ENCODE measurements at places on chromosomes 7 and 10.

DNA sequence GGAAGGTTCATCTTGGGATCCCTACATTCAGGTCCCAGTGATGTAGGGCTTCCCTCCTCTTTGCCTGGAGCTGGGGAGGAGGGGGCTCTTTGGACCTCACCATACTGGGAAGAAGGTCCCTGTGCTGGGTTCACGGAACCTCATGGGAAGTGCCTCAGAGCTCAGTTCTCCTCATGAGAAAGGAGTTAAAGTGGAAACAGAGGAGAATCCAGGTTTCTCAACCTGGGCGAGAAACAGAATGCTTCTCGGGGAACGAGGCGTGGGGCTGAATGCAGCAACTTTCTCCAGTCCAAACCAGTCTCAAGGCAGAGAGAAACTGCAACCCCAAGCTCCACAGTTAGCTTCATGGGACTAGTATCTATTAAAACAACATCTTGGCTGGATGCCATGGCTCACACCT is 382.7 kb upstream of the FOXK1 start:
- no peak for DNase-seq

DNA sequence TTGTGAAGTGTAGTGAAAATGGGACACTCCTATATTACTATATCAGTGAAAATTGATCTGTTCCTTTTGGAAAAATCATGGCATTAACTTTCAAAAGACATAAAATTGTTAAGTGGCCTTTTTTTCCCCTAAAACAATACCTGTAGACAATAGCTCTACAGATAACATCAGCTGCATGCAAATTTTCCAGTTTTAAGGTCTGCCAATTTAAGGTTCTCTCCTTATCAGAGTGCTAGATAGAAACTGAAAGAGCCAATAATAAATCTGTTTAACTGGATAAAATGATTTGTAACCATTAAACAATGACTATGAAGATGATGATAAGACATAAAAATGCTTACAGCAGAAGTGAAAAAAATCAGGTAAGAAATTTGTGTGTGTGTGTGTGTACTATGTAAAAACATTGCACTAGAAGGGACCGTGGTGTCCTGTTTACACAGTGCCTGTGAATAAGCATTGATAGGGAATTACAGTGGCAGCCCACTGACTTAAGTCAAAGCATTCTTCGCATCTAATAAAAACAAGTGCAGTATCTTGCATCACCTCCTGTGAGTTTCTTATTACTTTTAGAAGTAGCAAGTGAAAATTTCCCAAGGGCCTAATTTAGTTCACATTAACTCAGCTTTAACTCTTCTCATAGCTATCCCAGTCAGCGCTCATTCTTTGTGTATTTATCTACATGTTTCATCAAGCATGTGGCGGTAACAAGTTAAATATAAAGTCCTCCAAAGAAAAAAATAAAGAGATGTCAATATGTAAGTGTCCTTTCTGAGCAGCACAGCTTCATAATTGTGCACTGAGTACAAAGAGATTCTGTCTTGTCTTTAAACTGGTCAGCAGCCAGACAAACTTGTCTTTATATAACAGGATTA is 261.9 kb downstream of the ARL4A start:
- DNase-seq: no peak

GRCh38 chr10:52050429-52051047 is 263.5 kb upstream of the DKK1 start:
- DNase-seq: no peak

- DNase-seq: no peak
Measured at GRCh38 chr7:32239764-32240163, 169.6 kb upstream of the PDE1C start.

- no peak for DNase-seq
Measured at GRCh38 chr7:12127455-12127854, 83.6 kb upstream of the TMEM106B start.

GRCh38 chr10:117350909-117351308 is 24.3 kb downstream of the PDZD8 start:
- no peak for DNase-seq

GRCh38 chr7:152872745-152873118 is 113.2 kb downstream of the ACTR3B start:
- no peak for DNase-seq

DNA sequence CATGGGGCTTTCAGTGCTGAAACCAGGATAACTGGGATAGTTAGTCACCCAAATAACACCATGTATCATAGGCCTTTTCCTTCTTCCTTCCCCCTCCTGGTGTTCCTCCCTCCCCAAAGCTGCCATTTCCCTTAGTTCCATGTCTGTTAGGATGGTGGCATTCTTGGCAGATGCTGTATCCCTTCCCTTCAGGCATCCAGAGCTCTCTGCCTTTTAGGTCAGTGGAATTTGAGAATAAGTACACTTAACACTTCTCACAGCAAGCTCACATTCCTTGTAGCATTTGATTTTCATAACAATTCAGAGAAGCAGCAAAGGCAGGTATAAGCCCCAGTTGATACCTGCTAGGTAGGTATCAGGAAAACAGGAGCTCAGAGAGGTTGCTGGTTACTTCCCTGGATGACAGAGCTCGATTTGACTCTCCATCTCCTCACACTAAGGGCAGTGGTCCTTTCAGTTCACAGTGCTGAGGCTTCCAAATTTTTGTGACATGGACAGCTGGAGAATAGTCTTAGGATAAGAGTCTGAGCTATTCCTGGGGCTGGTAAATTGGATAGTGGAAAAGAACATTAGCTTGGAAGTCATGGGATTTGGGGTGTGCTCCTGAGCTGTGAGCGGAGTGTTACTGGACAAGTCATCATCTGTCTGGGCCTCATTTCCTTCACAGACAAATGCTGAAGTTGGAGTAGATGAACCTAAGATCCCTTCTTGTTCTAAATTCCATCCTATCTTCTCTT is 108.7 kb upstream of the RHOBTB1 start:
- no peak for DNase-seq

GRCh38 chr7:30655096-30655970 is 26.9 kb downstream of the CRHR2 start:
- no peak for DNase-seq

DNA sequence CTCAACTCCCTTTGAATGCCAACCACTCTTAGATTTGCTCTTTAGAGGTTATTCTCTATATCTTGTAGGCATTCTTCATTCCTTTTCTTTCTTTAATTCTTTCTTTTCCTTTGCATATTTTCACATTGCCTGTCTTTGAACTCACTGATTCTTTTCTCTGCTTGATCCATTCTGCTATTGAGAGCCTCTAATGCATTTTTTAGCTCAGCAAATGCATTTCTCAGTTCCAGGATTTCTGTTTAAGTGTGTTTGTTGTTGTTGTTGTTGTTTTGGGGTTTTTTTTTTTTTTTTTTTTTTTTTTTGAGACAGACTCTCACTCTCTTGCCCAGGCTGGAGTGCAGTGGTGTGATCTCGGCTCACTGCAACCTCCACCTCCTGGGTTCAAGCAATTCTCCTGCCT is 71.6 kb downstream of the FBXL13 start:
- no peak for DNase-seq

DNA sequence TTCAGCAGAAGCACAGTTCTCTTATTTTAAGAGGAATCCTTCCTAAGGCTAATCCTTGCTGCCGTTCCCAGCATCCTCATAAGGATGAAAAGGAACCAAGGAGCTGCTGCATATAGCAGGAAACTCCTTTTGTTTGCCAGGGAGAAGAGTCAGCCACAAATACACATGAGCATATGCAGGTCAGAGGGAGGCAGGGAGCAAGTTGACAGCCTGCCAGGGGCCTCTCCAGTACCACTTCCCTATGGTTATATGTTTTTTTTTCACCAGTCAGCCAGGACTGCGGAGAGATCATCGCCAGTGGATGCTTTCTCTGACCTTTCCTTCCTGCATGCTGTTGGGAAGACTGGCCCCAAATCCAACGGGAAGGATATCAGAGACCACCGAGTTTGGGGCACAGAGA is 39.8 kb downstream of the SLC35B4 start:
- DNase-seq: no peak

DNA sequence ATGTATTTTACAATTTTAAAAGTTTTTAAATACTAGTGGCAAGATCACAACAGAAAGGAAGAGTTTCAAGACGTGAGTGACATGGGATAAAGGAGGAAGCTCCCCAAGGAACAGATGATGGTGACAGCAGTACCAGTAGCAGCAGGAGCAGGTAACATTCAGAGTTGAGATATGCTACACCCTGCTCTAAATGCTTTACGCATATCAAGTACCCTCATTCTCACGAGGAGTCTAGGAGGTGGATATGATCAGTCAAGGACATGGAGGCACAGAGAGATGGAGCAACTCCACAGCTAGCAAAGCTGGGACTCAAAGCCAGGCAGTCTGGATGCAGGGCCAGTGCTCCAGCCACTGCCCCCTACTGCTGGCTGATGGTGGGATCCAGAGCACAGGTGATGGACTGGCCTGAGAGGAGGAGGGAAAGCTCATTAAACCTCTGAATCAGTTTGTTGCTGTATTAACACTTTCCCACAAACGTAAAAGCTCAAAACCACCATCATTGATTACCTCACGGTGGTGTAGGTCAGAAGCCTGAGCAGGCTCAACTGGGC is 17.5 kb downstream of the RP9 start:
- no peak for DNase-seq

- DNase-seq: no peak
Measured at GRCh38 chr10:74419491-74419951, 268.5 kb downstream of the ADK start.

GRCh38 chr10:54940418-54940817 is 139.4 kb upstream of the PCDH15 start:
- no peak for DNase-seq

GRCh38 chr10:70966646-70967553 is 78.5 kb upstream of the PCBD1 start:
- DNase-seq: no peak

DNA sequence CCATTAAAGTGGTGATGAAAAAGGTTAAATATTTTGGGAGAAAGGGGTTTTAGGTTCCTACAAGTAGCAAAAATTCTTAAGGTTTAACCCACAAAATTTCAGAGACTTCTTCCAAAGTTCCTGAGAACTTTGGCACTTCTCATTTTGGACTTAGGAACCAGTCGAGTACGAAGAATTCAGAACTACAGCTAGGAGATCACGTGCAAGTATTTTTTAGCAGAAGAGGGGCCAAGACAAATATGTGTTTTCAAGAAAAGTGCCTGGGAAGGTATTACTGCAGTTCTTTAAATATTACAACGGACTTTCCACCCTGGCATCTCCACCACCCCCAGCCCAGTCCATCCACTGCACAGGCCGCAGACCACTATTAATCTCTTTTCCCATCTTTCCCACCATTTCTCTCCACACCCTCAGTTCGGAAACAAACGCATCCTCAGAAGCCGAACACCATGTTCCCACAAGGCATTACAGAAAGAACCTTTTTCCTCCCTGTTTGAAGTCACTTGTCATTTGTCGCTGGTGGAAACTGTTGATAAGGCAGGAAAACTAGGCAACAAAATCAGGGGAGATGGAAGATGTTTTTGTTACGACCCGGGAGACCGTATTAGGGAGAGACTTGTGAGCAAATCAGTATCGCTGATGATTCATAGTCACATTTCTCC is 7.1 kb downstream of the INHBA start:
- no peak for DNase-seq

DNA sequence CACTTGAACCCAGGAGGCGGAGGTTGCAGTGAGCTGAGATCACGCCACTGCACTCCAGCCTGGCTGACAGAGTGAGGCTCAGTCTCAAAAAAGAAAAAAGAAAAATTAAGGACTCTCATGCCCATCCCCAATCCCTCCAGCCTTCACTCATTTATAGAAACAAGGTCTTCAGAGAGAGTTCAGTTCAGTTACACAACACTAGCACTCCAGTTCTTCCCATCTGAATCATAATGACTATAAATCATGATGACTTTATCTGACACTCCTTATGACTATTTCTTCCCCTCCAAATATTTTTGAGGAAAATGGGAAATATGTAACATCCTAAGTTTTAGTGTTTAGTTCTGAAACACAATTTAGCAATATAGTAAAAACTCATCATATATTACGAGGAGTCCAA is 107.4 kb upstream of the LSM8 start:
- no peak for DNase-seq

- no peak for DNase-seq
Measured at GRCh38 chr10:118209215-118209614, 132.9 kb downstream of the FAM204A start.

GRCh38 chr7:22992874-22993840 is 20.8 kb downstream of the HYCC1 start:
- DNase-seq: no peak

DNA sequence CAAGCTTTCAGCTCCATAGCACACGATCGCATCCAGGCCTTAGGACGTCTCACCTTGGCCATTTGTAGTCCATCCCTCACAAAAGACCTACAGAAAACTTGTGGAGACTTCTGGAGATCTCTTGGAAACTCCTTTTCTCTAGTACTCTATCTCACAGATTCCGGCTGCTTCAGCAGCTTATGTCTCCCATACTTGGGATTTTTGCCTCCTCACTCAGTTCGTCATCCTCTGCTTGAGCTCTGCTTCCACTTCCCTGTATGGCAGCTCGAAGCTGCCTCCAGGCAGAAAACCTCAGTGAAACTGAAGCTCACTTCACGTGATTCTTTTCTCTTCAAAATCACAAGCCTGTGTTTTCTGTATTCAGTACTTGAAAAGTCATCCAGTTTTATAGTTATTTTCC is 178.7 kb upstream of the GDF10 start:
- no peak for DNase-seq

DNA sequence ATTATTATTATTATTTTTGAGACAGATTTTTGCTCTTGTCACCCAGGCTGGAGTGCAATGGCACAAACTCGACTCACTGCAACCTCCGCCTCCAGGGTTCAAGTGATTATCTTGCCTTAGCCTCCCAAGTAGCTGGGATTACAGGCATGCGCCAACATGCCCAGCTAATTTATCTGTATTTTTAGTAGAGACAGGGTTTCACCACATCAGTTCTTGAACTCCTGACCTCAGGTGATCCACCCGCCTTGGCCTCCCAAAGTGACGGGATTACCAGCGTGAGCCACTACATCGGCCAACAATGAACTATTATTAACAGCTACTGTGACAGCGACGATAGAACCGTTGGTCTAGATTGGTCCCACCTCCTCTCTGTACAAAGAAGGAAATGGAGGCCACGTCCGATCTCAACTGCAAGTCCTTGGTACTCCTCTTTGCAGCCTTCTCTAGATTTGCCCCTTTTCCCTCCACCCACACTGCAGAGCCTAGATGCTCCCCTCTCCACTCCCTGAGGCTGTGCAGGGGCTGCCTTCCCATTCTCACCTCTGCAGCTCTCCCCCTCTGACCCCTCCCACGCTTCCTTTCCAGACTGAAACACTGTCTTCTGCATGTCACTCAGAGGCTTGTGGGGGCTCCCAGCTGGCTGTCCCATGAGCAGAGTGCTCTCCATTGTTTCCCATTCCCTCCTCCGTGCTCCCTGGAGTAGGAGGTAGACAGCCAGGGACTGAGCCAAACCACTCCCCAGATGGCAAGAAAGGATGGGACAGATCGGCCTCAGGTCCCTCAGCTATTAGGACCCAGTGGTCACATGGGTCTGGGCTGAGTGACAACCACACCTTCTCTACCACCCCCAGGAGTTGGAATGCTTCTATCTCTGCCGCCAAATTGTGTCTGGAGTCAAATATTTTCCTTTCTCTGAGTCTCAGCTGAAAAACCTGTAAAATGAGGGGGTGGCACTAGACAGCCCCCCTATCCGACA is 2.3 kb downstream of the LOXL4 start:
- DNase-seq: no peak

DNA sequence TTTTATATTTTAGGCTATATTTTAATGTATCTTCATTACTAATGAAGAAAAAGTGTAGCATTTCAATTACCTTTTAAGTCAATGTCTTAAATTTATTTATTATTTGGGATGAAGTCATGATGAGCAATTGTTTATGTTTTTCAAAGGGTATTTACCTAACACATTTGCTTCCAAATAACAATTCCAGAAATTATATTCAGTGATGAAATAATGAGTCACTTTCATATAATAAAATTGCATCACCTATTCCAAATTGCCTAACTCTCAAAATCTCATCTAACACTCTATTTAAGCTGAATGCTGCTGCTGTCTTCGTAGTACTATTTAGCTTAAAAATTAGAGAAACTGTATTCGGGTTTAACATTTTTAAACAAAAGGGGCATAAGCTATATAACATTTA is 97.7 kb downstream of the PRKG1 start:
- DNase-seq: no peak

Data from cortex of kidney (tissue), 1 donor.